Activated B cell treated with CpG ODN at 0.5 μM for 24 hours (primary cell): ENCODE measurements at places on chromosomes 2 and 18.

DNA sequence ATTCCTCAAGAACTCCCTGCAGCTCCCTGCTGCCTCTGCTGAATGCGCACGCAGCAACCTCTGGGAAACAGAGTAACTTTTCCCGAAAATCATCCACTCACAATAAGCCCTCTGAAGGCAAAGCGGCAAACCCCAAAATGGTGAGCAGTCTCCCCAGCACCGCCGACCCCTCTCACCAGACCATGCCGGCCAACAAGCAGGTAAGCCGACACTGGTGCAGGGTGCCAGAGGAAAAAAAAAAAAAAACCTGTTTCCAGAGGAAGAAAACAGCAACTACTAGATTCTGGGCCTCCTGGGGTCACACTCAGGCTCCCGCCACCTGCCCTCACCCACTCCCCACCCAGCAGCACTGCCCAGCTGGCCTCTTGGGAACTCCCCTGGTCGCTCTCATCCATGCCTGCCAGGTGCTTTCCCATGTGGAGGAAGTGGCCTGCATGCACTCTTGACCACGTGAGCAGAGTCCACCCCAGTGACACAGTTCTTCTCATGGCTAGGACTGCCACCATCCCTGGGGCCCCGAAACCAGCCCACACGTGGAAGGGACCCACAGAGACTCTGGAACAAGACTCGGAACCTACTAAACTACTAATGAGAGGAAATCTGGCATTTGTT lies 36.9 kb downstream of the KCTD18 start:
- no peak for DNase-seq

DNA sequence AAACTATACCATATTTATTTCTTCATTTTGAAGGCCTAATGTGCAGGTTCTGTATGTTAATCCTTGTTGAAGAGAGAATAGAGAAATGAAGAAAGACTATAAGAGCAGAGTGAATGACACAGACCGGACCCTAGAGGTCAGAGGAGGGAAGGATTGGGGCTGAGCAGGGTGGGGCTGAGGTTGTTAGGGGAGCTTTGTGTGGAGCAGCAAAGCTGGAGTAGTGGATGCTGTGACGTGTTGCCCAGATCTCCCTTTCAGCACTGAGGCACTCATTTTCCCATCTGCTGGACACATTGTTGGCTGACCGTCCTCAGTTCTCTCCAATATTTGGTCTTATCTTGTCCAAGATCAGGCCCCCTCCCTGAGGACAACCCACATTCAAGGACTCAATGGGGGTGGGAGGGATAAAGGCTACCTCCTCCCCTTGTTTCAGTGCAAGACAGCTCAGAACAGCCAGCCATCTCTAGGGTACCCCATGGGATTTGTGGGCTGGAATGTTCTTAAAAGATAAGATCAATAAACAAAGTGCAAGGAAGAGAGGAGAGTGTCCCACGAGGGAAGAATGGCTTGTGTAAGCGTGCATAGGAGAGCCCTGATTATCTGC lies 143.6 kb downstream of the TDRD15 start:
- DNase-seq, result no peak

DNA sequence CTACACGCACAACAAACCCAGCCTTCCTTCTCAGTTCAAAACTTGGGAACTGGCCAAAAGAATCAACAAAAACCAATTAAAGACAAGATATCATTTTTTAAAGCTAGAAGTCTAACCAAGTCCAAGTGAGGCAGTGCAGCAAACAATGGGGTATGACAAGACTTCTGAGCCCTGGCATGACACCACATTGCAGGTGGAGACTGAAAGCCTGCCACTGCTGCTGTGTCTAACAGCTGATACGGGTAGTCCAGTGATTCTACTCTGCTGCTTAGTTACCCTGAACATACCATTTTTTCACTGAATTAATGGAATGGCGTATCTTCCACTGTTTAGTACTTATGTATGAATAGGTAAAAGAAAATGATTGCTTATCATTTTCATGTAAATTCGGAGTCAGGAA lies 47.4 kb upstream of the KIDINS220 start:
- DNase-seq, result no peak

- DNase-seq, result no peak
These were observed 19.8 kb downstream of the SMIM21 start for GRCh38 chr18:75407468-75408437.

GRCh38 chr18:68960355-68960754 lies 162.5 kb downstream of the CCDC102B start:
- no peak for DNase-seq

- DNase-seq, result no peak
These were observed 3.2 kb downstream of the SMAD7 start for GRCh38 chr18:48947560-48947959.

DNA sequence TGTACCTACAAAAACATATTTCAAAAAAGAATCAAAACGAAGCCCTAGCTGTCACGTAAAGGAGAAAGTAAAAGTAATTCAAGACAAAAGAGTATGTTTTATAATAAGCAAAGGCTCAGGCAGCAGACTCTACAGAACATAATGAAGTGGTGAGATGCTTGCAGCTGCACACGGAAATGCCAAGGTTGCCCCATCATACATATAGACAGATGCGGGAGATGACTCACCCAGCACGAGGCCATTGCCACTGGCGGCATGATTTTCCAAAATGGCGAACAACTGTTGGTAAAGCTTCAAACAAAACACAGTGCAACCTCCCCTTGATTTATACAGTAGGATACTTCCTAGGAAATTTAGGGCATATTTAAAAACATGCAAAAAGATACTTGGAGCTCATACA lies 26.0 kb upstream of the C1QL2 start:
- DNase-seq, result no peak

GRCh38 chr2:102790091-102790455 lies 28.2 kb downstream of the TMEM182 start:
- no peak for DNase-seq

DNA sequence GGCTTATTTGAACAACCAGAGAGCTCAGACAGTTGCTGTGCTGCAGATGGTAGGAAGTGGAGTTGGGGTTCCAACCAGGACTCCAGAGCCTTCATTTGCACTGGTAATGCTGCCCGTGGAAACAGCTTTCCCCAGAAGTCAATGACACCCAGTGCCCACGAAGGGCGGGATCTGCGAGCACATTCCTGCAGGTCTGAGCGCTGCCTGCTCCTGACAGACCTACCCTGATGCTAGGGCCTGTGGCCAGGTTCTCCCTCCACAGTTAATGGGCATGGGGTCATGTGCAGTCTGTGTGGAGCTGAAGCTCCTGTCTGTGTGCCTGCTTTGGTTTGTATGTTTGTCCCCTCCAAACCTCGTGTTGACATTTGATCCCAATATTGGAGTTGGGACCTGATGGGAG lies 299.0 kb upstream of the HS6ST1 start:
- no peak for DNase-seq

GRCh38 chr18:1306641-1307040 lies 402.0 kb downstream of the ADCYAP1 start:
- DNase-seq, result no peak

DNA sequence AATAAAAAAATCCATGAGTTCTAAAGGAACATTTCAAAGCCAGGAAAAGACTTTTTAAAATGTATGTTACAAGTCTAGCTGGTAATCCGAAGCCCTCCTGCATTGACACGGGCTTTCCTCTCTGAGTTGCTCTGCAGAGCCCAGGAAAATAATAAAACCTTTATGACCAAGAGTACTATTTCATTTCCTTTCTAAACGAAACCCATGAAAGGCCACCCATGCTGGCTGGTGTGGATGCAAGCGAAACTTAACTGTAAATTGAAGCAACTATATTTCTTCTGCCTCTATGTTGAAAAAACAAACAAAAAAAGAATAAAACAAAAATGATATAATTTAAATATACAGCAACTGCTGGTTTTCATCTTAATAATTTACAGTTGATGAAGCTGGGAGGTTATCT lies 41.3 kb upstream of the ZNF532 start:
- DNase-seq, result no peak

GRCh38 chr2:69615969-69616368 lies 27.6 kb downstream of the AAK1 start:
- no peak for DNase-seq

GRCh38 chr2:202267495-202267894 lies 1.9 kb downstream of the NOP58 start:
- no peak for DNase-seq

DNA sequence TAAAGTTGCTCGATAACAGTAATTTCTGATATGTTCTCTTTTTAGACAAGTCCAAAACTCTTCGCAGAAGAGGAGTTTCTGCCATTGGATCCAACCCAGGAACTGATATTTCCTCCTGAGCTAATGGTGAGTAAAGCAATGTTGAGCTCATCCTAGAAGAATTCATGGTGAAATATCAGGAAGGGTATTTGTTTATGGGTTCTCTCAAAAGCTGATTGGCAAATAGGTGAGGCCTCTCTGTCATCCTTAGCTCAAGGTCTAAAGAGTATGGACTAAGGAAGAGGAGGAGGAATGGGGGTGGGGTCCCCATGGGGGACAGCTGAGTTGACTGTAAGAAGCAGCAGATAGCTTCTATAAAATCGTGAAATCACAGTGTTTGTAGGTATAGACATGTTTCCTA lies 18.2 kb downstream of the AOX1 start:
- no peak for DNase-seq

- DNase-seq, result no peak
These were observed 20.5 kb upstream of the KIF1A start for GRCh38 chr2:240840435-240841060.

- DNase-seq, result no peak
These were observed 241.5 kb downstream of the ICOS start for GRCh38 chr2:204177977-204178522.

- DNase-seq, result no peak
These were observed 36.2 kb downstream of the GLS start for GRCh38 chr2:190916829-190917228.

- DNase-seq, result no peak
These were observed 199.2 kb downstream of the TNS1 start for GRCh38 chr2:217803653-217803960.

DNA sequence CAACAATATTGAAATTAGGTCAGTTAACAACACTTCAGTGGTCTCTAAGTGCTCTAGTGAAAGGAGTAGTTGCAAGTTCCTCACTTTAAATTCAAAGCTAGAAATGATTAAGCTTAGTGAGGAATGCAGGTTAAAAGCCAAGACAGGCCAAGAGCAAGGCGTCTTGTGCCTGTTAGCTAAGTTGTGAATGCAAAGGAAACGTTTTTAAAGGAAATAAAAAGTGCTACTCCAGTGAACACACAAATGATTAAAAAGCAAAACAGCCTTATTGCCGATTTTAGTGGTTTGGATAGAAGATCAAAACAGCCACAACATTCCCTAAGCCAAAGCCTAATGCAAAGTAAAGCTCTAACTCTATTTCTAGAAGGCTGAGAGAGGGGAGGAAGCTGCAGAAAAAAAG lies 44.7 kb downstream of the ANTXR1 start:
- DNase-seq, result no peak

GRCh38 chr18:12750076-12750714 lies 47.4 kb downstream of the PSMG2 start:
- no peak for DNase-seq

DNA sequence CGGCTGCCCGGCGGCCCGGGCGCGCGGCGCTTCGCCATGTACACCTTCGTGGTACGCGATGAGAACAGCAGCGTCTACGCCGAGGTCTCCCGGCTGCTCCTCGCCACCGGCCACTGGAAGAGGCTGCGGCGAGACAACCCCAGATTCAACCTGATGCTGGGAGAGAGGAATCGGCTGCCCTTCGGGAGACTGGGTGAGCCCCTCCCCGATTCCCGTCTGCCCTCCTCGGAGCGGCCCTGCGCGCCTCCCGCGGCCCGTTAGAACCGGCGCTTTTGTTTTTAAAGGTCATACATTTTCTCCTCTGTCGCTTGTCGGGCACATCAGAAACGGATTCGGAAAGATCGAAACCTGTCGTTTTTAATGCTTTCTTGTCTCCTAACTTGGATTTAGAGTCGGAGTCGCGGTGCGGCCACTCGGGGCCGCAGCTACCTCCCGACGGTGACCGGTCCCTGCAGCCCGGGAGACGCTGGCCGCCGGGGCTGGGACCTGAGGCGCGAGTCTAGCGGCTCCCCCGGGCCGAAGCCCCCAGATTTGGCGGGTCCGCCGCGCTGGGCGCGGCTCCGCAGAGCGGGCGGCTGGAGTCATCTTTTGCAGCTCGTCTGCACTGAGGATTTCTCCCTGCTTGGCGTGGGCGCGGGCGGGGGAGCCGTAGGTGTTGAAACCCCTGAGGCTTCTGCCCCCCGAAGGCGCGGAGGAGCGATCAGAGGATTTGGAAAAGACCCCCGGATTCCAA lies 519 bp downstream of the TTL start:
- peak; percentile 31 for DNase-seq

DNA sequence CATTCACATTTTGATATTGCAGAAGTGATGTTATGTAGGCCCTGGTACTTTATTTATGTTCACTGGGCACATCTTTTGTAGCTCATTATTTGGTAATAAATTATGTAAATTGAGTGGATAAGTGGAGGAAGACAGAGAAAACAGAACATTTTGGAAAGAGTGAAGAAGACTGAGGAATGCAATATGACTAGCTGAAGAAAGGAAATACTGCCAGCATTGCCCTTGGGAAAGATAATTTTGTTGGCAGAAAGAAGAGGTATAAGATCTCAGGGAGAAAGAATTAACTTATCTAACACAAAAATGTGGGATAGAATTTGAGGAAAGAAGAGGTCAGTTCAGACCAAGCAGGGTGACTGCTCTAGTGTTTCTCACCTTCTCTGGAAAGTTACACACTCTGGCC lies 118.8 kb downstream of the TTC27 start:
- DNase-seq, result no peak
